ENCODE measurements at places on chromosomes 5 and 9.

DNA sequence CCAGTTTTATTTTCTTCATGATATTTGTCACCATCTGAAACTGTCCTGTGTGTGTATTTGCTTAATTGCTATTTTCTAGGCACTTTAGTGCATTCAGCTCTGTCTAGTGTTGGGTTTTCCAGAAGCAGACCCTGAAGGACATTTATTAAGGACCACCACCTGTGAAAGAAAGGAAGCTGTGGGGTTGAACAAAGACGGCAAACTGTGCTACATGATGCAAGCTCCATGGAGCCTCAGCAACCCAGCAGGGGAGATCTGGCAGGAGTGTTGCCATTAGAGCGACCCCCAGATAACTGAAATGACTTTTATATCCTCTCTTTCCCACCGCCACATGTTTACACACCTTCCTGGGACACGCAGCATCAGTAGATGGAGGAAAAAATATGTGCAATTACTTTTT, 125.5 kb downstream of the GABRB2 start:
- H3K27me3 ChIP-seq = no peaks in the 10 kb centered on the region
- no peak overlapping the region for H3K27ac ChIP-seq
- H3K4me3 ChIP-seq = no peak overlapping the region
- no peak for DNase-seq
- no peaks in the 10 kb centered on the region for H3K4me1 ChIP-seq

- H3K4me3 ChIP-seq = peak overlapping the region; percentile 98
- H3K27ac ChIP-seq = peak overlapping the region; percentile 63
- peaks cover 2% of the 10 kb centered on the region for H3K36me3 ChIP-seq
- DNase-seq = peak; percentile 18
Measured at GRCh38 chr5:88269222-88269771, 652 bp upstream of the TMEM161B start.

- no peak overlapping the region for H3K4me3 ChIP-seq
- H3K4me1 ChIP-seq = no peaks in the 10 kb centered on the region
- no peaks in the 10 kb centered on the region for H3K27me3 ChIP-seq
- no peak for DNase-seq
Measured at GRCh38 chr5:65646938-65647337, 22.1 kb downstream of the SHLD3 start.

DNA sequence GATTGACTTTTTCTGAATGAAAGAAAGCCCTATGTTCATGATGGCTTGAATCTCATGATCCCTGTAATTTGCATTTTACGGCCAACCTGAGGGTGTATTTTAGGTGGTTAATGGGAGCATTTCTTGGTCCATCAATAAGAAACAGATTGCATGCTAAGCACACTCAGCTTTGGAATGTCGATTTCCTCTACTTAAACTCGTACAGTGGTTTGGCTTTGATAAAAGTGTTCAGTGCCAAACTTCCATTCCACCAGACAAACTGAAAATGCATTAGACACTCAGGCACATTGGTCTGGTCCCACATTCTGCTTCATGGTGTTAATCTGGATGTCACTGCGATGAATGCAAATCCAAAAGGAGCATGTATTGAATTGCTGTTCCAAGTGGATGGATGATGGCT, 77.0 kb downstream of the VCAN start:
- H3K36me3 ChIP-seq = peaks cover 1% of the 10 kb centered on the region
- H3K4me1 ChIP-seq = peaks cover 8% of the 10 kb centered on the region
- no peak overlapping the region for H3K4me3 ChIP-seq
- DNase-seq = peak; percentile 58

GRCh38 chr5:102629827-102630605, 125.1 kb upstream of the PAM start:
- H3K27ac ChIP-seq = no peak overlapping the region
- no peak overlapping the region for H3K4me3 ChIP-seq
- H3K27me3 ChIP-seq = no peaks in the 10 kb centered on the region
- no peaks in the 10 kb centered on the region for H3K36me3 ChIP-seq

- H3K27me3 ChIP-seq = no peaks in the 10 kb centered on the region
- peak; percentile 22 for DNase-seq
- no peak overlapping the region for H3K27ac ChIP-seq
- peaks cover 9% of the 10 kb centered on the region for H3K4me1 ChIP-seq
- H3K36me3 ChIP-seq = no peaks in the 10 kb centered on the region
- no peak overlapping the region for H3K4me3 ChIP-seq
Measured at GRCh38 chr9:6930827-6931226, 173.1 kb downstream of the KDM4C start.

DNA sequence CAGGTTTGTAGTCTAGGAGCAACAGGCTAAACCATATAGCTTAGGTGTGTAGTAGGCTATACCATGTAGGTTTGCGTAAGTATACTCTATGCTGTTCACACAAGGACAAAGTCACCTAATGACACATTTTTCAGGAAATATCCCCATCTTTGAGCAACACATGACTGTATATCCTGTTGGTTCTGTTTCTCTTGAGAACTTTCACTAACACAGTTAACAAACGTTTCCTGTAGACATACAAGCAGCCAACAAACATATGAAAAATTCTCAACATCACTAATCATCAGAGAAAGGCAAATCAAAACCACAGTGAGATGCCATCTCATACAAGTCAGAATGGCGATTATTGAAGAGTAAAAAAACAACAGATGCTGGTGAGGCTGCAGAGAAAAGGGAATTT, 68.2 kb downstream of the NR2F1-AS1 start:
- H3K27ac ChIP-seq = peak overlapping the region; percentile 29
- no peak overlapping the region for H3K4me3 ChIP-seq
- DNase-seq = peak; percentile 93

- no peaks in the 10 kb centered on the region for H3K27me3 ChIP-seq
- DNase-seq = peak; percentile 14
- H3K4me3 ChIP-seq = no peak overlapping the region
- no peak overlapping the region for H3K27ac ChIP-seq
- no peaks in the 10 kb centered on the region for H3K36me3 ChIP-seq
- no peaks in the 10 kb centered on the region for H3K4me1 ChIP-seq
Measured at GRCh38 chr9:24071716-24072115, 245.7 kb upstream of the ELAVL2 start.

DNA sequence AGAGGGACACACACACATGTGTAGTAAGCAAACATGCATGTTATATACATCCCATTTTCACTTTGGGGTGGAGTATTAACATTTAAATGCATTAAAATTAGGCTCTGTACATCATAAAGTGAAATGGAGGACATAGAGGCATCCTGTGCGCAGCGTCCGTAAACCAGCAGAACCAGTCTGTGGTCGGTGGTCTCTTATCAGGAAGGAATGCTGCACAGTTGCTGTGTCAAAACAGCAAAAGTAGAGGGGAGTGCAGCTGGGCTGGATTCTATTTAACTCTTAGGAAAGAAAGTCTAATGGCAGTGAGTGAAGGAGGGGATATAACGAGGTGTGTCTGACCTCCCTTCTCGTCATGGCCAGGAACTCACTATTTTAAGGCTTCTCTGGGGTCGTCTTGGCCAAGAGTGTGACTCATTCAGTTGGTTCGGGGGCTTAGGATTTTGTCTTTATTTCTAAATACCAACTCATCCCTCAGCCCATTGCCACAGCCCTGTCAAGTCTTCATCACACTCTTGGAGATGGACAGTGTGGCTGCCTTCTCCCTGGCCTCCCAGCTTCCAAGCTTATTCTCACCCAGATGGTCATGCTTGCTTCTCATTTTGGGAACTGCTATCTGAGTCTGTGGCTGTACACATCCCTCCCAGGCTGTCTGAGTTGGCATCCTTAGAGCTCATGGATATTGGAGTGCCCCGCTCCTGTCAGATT, 20.1 kb upstream of the CXCL14 start:
- no peaks in the 10 kb centered on the region for H3K27me3 ChIP-seq
- H3K4me3 ChIP-seq = no peak overlapping the region
- DNase-seq = no peak
- no peaks in the 10 kb centered on the region for H3K4me1 ChIP-seq

GRCh38 chr9:70291446-70291845, 32.7 kb downstream of the SMC5 start:
- no peak overlapping the region for H3K27ac ChIP-seq
- H3K36me3 ChIP-seq = no peaks in the 10 kb centered on the region
- no peak overlapping the region for H3K4me3 ChIP-seq
- no peak for DNase-seq
- no peaks in the 10 kb centered on the region for H3K27me3 ChIP-seq

GRCh38 chr5:57532513-57533497, 50.2 kb upstream of the ACTBL2 start:
- no peaks in the 10 kb centered on the region for H3K27me3 ChIP-seq
- H3K4me3 ChIP-seq = no peak overlapping the region
- H3K36me3 ChIP-seq = no peaks in the 10 kb centered on the region
- DNase-seq = peak; percentile 82

All from fibroblast of lung (primary cell).